ENCODE measurements at places on chromosomes 5 and 9.

DNA sequence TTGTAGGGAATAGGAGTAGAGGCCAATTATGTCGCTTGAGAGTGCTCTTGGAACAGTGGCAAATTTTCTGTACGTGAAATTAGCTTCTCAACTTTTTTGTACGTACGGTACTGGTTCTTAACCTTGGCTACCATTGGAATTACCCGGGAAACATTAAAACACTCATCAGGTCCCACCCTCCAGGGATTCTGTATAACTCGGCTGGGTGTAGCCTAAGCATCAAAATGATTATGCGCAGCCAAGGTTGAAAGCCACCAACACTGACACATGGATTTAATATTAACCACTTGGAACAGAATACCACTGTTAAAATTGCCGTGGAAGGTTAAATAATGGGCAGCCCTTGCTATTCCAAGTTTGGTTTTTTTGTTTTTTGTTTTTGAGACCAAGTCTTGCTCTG, 17.4 kb downstream of the DNAJA1 start:
- no peak for DNase-seq

DNA sequence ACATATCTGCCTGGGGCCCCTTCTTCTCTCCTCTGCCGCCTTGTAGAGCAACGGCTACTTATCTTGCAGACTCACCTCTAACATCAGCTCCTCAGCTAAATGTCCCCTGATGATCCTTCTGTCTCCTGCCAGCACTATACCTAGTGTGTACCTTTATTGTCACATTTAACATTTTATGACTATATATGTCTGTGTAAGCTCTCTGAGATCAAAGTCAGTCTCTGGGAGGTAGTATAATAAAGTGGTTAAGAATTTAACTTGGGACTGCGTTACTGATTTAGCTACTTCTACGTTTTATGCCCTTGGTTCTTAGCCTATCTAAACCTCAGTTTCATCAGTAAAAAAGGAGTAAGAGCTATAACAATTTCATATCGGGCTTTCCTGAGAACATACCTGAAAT, 2.2 kb downstream of the TMED7 start:
- no peak for DNase-seq

GRCh38 chr9:110928599-110928998, 109.7 kb downstream of the LPAR1 start:
- DNase-seq = no peak

DNA sequence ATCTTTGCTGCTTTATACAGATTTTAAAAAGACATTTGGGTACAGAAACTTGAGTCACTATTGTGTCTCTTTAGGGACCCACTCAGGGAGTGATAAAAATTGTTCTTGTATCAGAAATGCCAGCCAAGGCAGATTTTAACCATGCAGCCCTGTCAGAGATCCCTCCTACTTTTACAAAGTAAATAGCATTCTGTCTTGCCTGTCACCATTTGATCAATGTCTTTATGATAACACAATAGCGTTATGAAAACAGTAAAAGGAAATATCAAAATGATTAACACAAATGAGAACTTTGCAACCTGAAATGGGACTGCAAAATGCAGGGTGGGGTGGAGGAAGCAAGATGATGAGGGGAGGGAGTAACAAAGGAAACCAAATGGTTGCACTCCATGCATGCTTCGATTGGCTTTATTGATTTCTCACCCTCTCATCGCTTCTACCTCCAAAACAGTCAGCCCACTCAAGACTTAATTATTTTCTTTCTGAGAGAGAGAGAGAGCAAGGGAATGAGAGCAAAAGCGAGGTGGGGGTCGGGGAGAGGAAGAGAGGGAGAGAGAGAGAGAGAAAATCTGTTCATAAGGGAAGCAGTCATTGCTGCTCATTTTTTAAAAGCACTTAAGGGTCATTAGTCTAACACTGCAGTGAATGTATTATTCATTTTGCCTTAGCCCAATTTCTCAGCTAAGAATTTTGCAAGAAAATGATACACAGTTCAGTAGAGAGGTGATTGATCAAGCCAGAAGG, 576.5 kb downstream of the CSNK1G3 start:
- no peak for DNase-seq

- DNase-seq = no peak
Measured at GRCh38 chr5:130868186-130868840, 296.7 kb downstream of the HINT1 start.

- no peak for DNase-seq
Measured at GRCh38 chr9:136140966-136141365, 22.3 kb upstream of the TMEM250 start.

DNA sequence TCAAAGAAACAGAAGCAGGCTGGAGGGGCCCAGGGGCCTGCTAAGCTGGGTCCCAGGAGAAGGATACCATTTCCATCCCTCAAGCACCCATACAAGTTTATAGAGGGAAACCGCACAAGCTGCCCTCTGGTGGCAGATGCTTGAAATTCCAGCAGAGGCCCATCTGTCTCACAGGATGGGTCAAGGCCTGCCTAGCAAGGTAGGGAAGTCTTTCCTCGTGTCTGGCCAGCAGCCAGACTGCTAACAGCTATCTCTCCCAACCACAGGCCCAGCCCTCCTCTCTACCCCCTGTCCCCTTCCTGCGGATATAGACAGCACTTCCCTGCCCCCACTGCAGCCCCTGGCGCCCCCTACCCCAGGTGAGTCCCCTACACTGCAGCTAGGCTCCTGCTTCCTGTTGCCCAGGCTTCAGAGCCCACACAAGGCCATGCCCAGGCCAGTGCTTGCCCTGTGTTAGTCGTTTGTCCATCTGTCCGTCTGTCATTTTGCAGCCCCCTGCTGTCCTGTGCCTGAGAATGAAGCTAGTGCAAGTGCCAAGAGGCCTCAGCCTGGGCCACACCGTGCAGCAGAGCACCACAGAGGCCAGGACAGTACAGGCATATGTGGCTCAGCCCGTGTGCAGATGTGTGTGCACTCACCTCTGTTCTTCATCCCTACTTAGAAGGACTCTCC, 26.2 kb downstream of the TCF7 start:
- DNase-seq = peak; percentile 49

- DNase-seq = no peak
Measured at GRCh38 chr5:73150876-73151275, 22.1 kb upstream of the TMEM174 start.

DNA sequence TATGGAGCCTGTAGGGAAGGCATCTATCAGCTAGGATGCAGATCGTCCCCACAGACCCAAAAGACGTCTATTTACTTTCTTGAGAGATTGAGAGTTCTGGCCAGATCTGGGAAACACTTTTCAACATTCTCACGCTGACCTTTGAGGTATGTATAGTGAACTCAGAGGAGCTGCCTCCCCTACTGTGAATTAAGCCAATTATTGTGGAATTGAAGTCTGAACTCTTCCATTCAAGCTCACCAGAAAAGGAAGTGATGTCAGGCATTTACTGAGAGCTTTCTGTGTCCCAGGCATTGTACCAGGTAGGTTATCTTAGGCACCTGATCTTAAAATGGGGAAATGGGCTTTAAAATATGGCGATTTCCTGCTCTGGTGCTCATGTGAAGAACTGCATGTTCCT, 136.5 kb downstream of the SV2C start:
- DNase-seq = no peak

DNA sequence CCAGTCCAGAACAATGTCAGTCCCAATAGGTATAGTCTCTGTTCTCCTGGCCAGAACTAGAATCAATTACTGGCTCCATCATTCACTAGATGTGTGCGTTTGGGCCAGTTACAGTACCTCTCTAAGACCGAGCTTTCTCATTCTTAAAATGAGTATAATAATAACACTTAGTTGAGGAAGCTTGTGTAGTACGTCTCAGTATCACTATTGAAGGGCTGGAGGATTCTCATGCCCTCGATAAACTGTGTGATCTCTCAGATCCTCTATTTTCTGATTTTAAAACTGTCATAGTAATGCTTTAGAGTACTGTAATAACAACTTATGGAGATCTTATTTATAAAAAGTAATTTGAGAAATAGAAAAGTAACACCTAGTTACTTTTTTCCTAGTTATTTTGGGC, 50.7 kb downstream of the CDKN2A start:
- DNase-seq = no peak

DNA sequence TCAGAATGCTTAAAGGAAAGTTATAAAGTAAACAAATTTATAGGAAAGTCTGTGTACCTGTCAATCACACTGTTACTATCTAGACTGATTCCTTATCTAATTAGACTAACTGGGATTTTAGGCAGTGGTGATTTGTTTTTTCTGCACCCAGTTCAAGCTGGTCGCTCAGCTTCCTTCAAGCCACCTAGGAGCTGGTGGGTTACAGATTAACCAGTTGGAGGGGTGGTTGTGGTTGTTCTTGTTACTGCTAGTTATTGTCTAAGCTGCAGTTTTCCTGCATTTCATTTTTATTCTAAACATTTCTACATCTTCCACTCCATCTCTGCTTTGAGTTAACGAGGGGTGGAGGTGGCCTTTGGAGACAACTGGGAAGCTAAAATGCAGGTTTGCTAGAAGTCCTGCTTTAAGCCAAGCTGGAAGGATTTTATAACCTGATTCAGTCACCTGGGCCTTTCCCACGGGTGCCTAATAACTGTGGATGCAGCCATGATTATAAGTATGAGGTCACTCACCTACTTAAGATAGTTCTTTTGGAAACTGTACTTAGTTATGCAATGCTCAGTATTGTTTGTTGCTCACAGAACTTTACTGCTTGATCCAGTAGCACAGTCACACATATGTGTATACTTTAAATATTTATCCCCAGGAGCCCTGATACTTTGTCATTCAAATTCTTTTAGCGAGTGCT, 303.9 kb upstream of the DAP start:
- no peak for DNase-seq

GRCh38 chr5:147017621-147018020, 139.1 kb upstream of the PPP2R2B start:
- DNase-seq = no peak

GRCh38 chr5:66213533-66213932, 69.4 kb downstream of the SREK1 start:
- no peak for DNase-seq

GRCh38 chr9:132074736-132075135, 4.9 kb downstream of the MED27 start:
- no peak for DNase-seq

DNA sequence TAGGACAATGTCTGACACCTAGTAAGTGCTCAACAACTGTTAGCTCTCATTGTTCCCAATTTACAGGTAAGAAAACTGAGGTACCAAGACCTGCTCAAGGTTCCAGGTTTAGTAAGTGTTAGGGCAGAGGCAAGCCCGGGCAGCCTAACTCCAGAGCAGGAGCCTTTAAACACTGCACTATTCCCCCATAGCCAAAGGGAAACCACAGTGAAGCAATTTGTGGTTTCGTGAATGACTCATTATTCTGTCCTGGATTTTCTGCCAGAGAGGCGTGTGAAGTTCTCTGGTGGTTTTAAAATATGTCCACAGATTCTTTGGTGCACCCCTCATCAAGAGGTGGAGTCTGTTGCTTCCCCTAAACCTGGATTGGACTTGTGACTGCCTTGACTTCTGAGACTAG, 1.0 kb upstream of the MCC start:
- DNase-seq = no peak

DNA sequence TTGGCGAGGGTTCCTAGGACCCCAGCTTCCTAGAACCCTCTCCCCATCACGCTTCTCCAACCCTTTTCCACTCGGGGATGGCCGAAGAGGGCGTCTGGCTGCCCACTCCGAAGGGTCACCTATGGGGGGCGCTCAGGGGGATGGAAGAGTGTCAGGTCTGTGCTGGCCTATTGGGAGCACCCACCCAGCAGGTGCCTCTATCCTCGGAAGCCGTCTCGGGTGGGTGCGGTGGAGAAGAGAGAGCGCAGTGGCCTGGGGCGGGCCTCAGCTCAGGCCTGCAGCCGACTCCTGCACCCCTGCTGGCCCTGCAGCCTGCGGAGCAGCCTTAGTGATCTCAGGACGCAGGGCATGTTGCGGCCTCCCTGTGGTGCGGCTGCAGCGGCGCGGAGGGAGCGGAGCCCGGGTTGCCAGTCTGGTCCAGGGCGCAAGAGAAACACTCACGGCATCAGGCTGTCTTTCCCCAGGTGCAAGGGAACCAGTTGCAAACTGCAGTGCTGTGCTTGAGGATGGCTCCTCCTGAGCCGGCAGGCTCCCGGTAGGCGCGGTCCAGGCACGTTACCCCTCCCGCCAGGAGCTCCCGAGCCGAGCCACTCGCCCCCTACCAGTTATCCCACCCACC, 1.5 kb upstream of the IRX2 start:
- no peak for DNase-seq

DNA sequence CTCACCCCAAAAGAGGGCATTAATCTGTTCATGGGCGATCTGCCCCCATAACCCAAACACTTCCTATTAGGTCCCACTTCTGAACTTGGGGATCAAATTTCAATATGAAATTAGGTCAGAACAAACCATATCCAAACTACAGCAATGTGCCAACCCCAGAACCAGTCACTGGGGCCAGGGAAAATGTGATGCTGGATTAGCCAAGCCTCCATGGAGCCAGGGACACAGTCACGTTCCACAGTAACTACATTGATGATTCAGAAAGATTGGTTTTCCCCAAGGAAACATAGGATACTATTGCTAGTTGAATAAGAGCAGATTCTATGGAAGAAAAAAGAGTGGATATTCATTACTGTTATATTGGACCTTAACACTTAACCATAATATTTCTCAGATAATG, 84.2 kb downstream of the GIN1 start:
- no peak for DNase-seq

DNA sequence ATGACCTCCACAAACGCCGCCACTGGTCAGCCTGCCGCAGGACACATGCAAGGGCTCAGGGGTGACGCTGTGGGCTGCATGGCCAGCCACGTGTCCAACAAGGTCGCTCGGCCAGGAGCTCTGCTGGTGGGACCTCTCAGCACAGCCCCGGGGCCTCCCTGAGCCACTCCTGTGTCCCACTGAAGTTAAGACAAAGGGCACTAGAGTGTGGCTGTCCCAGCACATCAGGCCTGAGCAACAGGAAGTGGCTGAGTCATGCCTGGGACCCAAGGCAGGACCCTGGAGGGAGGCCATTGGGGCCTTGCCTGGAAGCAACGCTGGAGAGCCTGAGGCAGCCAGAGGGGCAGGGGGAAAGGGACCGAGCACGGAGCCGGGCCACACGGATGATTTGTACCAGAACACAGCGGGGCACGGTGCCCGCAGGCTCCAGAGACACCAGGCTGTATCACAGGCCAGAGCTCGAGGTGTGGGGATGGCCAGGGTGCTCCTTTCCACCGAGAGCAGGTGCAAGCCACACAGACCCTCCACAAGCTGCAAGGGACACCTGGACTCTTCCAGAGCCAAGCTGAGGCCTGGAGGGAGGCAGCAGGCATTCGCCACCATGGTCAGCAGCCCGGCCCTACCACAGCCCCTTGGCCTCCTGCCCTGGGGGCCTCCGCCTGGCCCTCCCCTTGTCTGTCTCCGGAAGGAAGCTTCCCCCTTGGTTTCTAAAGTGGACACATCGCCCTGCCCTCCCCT, 6.5 kb upstream of the TMEM210 start:
- no peak for DNase-seq

- DNase-seq = no peak
Measured at GRCh38 chr5:109305352-109305751, 104.4 kb downstream of the PJA2 start.

DNA sequence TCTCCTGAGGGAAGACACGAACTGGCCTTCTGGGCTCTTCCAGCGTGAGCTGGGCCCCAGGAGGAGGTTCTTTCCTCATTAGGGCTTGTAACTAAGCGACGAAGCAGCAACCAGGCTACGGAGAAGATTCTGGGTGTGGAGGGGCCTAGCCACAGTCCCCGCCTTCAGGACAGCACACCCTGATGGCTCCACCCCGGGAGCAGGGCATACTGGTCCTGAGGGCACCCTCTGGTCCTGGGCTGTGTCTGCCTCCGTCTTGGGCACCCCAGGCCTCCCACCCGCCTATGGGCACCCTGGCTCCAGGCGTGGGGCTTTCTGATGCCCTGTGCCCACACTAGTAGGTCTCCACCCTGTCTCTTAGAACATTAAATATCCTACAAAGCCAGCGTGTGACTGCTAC, 136.4 kb downstream of the OLFM1 start:
- no peak for DNase-seq

Measured in activated T-helper 9 cell treated with anti-CD3 and anti-CD28 coated beads, Interleukin-2, amount 50 U/mL, for 16 hours (primary cell).